ENCODE measurements at places on chromosomes 7 and 10.

- no peak for DNase-seq
These were observed 41.6 kb downstream of the NET1 start for GRCh38 chr10:5453749-5454489.

- no peak for DNase-seq
These were observed 78.1 kb downstream of the TRRAP start for GRCh38 chr7:98956469-98956868.

DNA sequence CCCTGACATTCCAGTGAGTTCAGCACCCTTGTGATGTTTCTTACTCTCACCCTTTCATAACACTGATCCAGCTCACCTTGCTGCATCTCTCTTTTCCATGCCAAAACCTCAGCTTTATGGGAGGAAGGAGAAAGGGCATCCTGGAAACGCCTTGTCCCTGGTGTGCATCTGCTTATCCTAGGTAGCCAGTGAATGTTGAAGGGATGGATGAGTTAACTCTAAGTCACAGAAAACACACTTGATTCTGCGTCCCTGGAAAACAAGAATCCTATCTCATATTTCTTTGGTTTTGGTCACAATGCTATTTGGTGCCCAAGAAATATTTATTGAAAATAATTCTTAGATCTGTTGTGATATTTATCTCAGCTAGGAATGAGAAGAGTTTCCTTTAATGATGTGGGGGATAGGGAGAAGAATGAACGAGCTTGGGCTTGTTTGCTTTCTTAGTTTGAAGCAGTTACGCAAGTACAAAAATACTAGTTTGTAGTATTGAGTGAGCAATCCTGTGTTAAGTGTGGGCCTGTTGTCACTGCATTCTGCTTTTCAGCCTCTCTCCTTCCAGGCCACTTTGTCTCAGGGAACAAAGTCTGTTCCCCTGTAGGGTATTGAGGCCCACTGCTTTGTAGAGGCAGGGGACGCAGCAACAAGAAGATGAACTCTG, 126.5 kb downstream of the ARID5B start:
- DNase-seq: no peak

DNA sequence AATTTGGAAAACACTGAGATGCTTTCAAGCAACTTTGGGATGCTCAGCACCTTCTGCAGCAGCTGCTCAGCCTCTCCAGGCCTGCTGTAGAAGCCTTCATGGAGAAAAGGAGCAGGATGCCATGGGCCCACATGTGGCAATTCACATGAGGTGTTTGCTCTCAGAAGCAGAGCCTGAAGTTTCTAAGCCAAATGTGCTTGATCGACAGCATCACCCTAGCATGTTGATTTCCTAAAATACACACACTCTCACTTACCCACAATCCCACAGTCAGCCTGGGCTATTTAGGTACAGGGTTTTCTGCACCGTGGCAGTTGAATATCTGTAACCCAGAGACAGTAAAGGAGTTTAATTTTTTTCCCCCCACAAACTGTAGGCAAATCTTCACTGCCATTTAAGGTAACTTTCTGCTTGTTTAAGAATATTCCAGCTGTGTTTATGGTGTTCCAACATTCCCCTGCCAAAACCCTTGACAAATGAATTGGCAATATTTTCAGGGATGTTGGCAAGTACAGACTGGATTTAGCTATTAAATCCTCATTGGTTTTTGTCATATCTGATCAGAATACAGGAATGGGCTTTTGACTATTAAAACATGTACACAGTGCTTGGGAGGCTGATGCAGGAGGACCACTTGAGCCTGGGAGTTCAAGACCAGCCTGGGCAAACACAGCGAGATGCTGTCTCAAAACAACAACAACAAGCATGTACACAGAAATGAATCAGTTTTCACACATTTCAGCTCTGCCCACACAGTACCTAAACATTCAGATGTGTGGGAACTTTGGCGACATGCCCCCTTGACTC, 244.2 kb downstream of the CELF2 start:
- DNase-seq: no peak

DNA sequence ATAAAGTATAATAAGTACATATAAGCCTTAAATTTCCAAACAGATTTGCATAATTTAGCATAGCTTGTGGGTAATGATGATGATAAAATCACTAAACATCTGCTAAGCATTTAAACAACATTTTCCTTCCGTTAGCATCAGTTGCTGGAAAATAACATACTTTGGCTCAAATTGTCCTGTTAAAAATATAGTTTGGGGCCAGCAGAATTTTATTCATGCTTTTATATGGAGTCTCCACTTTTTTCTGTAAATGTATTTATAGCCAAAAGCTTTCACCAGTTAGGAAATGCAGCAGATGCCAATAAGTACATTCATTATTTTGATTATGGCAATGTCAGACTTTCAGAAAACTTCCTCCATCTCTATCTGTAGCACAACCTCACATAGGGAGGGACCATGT, 107.2 kb downstream of the CNTNAP2 start:
- no peak for DNase-seq

- no peak for DNase-seq
These were observed 12.7 kb downstream of the AFAP1L2 start for GRCh38 chr10:114391599-114391998.

Data from coronary artery (tissue), 2 donors.